WTC11 (cell line): ENCODE measurements at places on chromosomes 12 and 14. TPM values are rescaled to one million over a fixed set of nuclear protein-coding genes. Genes with fewer than 3 reads are reported as not detected.

RNASE3 gene
- not detected in 3 replicates for total RNA-seq

TM7SF3 gene
- total RNA-seq = 75.3 to 80.9 TPM (median 75.7 TPM) in 3 replicates

DDN gene
- 0.33 to 0.55 TPM (median 0.50 TPM) in 3 replicates for total RNA-seq

- no peak for DNase-seq
Measured at GRCh38 chr12:43540470-43540869, 11.5 kb downstream of the ADAMTS20 start.

DNA sequence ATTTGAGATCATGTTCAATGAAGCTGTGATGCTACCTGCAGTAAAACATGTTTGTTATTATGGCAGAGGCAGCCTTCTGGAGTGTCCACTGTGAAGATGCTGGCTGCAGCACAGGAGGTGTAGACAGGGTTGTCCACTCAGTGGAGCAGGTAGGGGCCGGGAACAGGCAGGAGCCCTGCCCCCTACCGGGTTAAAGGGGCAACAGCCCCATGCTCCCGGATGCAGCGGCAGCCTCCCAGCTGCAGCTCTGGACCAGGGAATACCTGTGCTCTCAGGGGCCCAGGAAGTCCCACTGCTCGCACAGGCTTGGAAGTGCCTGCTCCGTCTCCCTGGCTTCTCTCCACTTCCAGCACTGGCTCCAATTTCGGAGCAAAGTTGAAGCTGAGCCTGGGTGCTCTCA, 401.6 kb downstream of the FOXG1 start:
- DNase-seq = peak; percentile 23

DNA sequence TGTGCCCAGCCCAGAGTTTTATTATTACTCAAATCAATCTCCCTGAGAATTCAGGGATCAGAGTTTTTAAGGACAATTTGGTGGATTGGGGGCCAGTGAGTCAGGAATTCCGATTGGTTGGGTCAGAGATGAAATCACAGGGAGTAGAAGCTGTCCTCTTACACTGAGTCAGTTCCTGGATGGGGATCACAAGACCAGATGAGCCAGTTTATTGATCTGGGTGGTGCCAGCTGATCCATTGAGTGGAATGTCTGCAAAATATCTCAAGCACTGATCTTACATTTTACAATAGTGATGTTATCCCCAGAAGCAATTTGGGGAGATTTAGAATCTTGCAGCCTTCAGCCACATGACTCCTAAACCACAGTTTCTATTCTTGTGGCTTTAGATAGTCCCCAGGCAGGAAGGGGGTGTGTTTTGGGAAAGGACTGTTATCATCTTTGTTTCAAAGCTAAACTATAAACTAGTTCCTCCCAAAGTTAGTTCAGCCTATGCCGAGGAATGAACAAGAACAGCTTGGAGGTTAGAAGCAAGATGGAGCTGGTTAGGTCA, 89.1 kb upstream of the CNOT2 start:
- DNase-seq = no peak

PABPN1 gene
- 290 to 321 TPM (median 295 TPM) in 3 replicates for total RNA-seq

DNA sequence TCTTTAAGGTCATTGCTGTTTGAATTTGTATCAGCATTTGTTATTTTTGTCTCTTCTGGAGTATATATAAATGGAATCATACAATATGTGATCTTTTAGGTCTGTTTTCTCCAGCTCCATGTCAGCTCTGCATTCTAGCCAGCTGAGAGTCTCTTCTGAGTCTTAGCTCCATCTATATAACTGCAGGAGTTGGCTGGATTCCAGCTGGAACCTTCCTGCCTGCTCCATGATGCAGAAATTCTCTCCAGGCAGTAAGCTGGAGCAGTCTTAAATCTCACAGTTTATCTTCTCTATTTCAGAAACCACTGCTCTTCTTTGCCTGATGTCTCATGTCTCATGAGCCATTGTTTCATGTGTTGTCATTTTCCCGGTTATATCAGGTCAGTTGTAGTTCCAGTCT, 827.6 kb downstream of the NRXN3 start:
- no peak for DNase-seq

- no peak for DNase-seq
Measured at GRCh38 chr14:88631091-88631490, 68.3 kb downstream of the ZC3H14 start.

SOS2 gene
- 9.1 to 11.0 TPM (median 9.6 TPM) in 3 replicates for total RNA-seq

- no peak for DNase-seq
Measured at GRCh38 chr12:14048941-14049545, 67.6 kb upstream of the GRIN2B start.
